ENCODE measurements at places on chromosomes 4 and X.

DNA sequence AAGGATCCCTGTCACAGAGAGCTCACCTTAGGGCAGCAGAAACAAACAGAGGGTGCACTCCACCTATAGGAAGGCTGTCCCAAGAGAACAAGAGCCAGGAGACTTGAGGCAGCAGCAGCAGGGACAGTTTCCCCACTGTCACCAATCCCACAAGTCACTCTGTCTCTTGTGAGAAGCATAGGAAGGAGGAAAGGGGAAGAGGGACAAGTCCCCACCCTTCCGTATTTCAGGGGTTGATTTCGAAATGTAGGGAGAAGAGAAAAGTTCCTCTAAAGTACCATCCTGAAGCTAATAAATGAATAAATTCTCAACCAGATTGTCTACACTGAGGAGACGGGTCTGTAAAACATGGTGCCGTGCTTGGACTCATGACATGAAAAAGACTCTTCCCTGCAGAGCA lies 9.5 kb upstream of the TLR8 start:
- DNase-seq = no peak

DNA sequence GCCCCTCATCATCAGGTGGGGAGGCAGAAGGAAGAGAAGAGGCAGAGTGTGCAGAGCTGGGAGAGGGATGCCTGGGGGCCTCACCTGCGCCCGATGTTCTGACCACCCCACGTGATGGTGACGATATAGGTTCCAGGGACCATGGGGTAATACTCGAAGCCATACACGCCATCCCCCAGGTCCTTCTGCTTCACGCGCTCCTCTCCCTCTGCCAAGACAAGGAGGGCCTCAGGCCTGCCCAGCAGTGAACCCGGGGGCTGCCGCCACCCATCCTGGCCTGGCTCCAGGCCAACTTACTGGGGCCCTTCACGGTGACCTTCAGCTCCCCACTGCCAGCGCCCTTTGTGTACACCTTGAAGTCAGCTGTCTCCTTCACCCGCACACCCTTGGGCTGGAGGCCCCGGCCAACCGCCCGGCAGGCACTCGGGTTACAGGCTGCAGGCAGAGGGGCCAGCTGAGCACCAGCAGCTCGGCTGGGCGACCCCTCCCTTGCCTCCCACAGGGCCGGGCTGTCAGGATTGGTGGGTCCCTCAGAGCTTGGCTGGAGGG lies 9.3 kb downstream of the FLNA start:
- no peak for DNase-seq

GRCh38 chr4:182862921-182863320 lies 54.3 kb downstream of the DCTD start:
- no peak for DNase-seq

- no peak for DNase-seq
Measured at GRCh38 chrX:33171041-33171440, 40.3 kb downstream of the DMD start.

DNA sequence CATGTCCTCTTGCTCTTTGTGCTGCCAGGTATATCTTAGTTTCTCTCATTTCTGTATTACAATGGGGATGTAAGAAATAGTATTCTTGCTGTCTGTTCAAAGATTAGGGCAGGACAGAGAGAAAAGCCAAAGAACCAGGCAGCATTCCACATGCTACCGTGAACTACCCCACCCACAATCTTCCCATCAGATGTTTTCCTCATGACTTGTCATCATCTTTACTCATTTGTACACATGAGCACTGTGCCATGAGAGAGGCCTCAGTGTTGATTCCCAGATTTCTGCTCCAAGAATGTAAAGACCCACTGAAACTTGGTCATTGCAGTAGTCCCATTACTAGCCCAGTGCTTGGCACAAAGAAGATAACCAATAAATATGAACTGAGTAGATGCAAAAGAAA lies 354.6 kb upstream of the RASGEF1B start:
- DNase-seq = no peak

DNA sequence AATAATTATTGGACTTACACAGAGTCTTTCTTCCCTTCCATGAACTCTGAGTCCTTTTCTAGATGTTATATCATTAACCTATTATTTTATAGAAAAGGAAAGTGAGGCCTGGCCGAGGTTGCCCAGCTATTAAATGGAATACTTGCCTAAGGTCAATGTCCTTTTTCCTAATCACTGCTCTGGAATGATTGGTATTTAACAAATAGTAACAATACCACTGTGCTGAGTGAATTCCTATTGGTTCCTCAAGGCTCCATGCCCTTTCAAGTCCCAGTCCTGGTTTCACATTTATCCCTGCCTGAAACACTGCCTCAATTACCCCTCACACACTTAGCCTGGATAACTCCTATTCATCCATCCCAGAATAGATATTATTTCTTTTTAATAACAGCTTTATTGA lies 6.2 kb downstream of the TCEAL9 start:
- DNase-seq = no peak

- no peak for DNase-seq
Measured at GRCh38 chr4:112766422-112766821, 129.5 kb downstream of the LARP7 start.

- DNase-seq = no peak
Measured at GRCh38 chr4:174334628-174335027, 50.9 kb downstream of the CEP44 start.

DNA sequence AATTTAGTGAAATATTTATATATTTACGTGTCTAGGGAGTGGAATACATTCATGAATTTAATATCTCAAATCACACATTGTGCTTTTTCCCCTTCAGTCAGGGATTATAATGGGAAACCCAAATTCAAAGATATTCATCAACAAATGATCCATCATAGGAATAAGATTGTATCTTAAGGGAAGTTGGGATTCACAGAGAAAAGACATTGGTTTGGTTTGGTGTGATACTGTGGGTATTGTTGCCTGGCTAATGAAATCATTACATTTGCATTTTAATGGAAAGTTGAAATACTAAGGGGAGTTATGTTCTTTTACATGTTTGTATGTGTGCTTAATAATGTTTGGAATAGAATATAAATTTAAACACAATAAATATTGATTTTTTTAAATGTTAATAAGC lies 1.7 kb downstream of the TET2 start:
- DNase-seq = no peak

DNA sequence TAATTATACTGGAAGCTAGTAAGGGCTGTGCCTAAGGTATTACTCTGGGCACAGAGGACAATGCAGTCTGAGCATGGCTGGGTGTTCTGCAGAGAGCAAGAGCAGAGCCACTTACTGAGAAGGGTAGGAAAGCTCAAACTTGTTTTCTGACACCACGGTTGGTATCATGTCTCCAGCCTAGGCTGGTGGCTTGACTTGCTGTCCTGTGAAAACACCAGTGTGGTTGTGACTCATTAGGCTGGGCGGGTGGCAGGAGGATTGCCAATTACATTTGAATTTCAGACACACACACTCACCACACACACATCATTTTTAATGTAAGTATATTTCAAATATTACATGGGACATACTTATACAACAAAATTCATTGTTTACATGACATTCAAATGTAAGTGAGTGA lies 19.7 kb upstream of the MTM1 start:
- no peak for DNase-seq

GRCh38 chr4:186500721-186501304 lies 54.6 kb downstream of the MTNR1A start:
- DNase-seq = no peak

All from stimulated activated CD4-positive, alpha-beta T cell treated with anti-CD3 and anti-CD28 coated beads, Interleukin-2, amount 100 ng/mL, for 4 hours (primary cell).